ENCODE measurements at places on chromosomes 1 and 21. TPM values are rescaled to one million over a fixed set of nuclear protein-coding genes. Genes with fewer than 3 reads are reported as not detected.

- no peak for DNase-seq
These were observed 151.1 kb upstream of the CAMK1G start for GRCh38 chr1:209432443-209432825.

DNA sequence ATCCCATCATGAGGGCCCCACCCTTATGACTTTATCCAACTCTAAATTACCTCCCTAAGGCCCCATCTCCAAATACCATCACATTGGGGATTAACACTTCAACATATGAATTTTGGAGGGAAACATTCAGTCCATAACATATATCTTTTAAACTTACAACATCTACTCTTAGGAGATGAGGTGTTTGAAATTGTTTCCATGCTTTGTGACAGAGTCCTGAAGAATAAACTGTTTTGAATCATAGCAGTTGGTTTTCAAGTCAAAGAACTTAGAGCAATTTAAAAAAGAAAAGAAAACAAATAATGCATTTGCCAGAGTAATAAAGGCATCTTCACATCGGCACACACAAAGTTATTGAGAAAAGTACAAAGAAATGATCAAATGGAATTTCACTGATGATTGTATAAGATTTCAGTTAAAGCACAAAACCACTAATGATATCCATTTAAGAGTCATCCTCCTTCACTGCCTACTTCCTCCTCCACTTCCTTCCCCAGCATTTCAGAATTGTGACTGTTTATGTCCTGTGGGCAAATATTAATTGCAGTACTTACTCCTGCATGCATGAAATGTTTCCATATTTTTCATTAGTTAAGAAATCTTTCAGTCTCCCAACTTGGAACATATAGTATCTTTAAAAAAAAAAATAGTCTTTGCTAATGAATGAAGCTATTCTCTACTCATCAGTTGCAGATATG, 202.0 kb downstream of the LRRC40 start:
- DNase-seq, result no peak

- DNase-seq, result no peak
These were observed 377.8 kb downstream of the KCNH1 start for GRCh38 chr1:210755991-210756659.

GRCh38 chr1:234608025-234608910, 1.7 kb downstream of the IRF2BP2 start:
- peak; percentile 79 for DNase-seq

UMODL1 gene
- polyA plus RNA-seq, result not detected

- DNase-seq, result no peak
These were observed 27.5 kb downstream of the ERG start for GRCh38 chr21:38470755-38471154.

- DNase-seq, result no peak
These were observed 72.6 kb upstream of the ROR1 start for GRCh38 chr1:63701187-63701586.

GRCh38 chr1:220748089-220748934, at the start of gene MTARC2:
TSS of gene MTARC2 (plus strand) at chr1:220748322. CDS start at chr1:220748532, 210 bp downstream.
- peak; percentile 79 for DNase-seq

DNA sequence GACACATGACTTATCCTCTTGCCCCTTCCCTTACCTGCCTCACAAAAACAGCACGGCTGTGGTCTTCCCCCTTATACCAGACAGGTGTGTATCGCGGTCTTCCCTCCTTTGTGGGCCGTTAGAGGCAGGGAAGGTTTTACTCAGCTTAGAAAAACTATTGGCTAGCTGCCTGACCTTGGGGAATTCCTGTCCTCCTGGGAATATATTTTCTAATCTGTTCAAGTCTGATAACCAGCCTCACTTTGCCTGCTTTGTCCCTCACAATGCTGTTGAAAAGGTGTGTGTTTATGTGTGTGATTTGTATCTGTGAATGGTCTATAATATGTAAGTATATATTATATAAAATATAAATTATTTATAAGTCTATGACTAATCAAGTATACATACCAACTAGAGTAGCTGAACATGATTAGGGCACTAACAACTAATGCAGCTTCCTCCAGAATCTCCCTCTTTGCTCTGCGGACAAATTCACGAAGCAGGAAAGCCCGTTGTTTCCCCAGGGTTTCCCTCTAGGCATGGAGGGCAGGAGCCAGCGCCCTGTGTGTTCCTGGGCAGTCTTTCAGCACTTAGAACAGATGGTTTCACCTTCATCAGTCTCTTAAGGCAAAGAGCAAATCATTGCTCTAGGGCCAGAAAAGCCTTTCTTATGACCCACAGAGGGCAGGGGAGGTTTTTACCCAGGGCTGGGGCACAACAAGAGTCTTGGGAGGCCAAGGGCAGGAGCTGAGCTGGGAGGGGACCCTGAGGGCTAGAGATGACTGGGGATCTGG, 25.6 kb downstream of the SLC26A9 start:
- no peak for DNase-seq

- no peak for DNase-seq
These were observed 7.5 kb downstream of the RIPK4 start for GRCh38 chr21:41759214-41759840.

GRCh38 chr1:61337037-61337436, 254.7 kb downstream of the NFIA start:
- DNase-seq, result no peak

- DNase-seq, result no peak
These were observed 317.5 kb downstream of the ASTN1 start for GRCh38 chr1:176847052-176847451.
